ENCODE measurements at places on chromosomes 4 and X.

- no peak for DNase-seq
Observed at GRCh38 chr4:147480891-147481576, at the start of gene EDNRA. Gene EDNRA, plus strand, starts transcription at chr4:147481097. Its CDS starts 4,585 bp downstream, at chr4:147485682.

- DNase-seq: no peak
Observed at GRCh38 chr4:159017323-159018026, 85.4 kb upstream of the RAPGEF2 start.

DNA sequence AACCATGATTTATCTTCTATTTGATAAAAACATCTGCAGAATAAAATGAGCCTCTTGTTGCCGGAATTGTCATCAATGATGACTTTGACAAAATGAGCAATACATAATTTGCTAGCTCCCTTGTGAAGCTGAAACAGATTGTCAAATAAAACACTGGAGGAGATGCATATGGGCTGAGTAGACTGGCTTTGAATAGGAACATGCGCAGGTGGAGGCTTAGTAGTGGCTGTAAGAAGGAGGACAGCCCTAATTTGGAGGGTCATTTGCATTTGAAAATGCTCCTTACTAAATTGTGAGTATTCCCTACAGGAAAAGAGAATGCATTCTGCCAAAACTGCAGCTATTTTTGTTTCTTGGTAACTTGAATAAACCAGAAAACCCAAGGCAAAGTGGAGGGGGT is 329.1 kb downstream of the PPARGC1A start:
- DNase-seq: no peak

- DNase-seq: peak; percentile 45
Observed at GRCh38 chrX:149453030-149453429, 52.1 kb downstream of the IDS start.

DNA sequence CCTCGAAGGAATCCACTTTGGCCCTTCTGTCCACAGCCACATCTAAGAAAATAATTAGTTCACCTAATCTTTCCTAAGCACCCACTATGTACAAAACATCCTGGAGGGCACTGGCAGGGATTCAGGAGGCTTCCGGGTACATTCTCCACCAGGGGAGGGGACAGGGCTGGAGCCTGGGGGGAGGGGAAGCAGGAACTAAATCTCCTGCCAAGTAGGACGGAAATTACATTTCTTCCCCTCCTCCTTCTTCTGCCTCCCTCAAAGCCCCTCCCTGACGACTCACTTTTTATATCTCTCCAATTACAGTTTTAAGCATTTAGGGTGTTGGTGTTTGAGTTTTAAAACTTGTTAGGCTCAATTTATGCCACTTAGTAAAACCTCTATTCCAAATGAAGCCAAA is 203.1 kb downstream of the BCOR start:
- peak; percentile 18 for DNase-seq

GRCh38 chr4:25760518-25761157 is 102.2 kb downstream of the SEL1L3 start:
- DNase-seq: no peak

DNA sequence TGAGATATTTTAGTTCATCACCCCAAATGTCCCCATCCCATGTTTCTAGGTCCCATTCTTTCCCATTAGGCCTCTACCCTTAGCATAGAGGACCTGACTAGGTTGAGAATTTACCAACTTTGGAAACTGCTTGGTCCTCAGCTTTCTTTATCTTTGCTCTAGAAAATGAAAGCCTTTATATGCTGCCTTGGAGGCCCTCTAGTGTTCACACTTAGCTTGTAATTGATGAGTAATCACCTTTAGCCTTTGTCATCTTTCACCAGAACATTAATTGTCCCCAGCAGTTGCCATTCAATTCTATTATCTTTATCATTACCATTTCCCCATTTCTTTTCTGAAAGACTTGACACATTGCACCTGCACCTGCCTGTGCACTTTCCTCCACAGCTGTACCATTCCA is 589.2 kb upstream of the NR3C2 start:
- peak; percentile 54 for DNase-seq

DNA sequence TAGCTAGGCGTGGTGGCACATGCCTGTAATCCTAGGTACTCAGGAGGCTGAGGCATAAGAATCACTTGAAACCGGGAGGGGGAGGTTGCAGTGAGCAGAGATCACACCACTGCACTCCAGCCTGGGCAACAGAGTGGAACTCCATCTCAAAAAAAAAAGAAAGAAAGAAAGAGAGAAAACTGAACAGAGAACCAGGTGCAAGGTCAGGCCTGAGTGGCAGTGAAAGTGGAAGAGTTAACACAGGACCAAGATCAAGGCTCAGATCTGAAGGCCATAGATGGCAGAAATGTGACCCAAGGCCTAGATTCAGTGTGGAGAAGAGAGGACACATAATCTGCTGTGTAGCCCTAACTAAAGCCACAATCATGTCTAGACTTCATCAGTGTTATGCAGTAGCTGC is 4.9 kb upstream of the ZNF630 start:
- no peak for DNase-seq

- DNase-seq: no peak
Observed at GRCh38 chr4:155639704-155640523, 26.7 kb upstream of the GUCY1A1 start.

DNA sequence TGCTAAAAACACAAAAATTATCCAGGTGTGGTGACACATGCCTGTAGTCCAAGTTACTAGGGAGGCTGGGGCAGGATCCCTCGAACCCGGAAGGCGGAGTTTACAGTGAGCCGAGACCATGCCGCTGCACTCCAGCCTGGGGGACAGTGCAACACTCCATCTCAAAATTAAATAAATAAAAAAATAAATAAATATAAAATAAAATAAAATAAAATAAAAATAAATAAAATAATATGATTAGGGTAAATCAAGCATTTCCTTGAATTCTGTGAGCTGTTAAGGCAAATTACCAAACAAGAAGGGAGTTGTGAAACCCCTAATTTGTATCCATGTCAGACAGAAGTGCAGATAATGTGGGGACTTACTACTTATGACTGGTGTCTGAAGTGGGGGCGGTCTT is 1928.9 kb upstream of the IGFBP7 start:
- no peak for DNase-seq

DNA sequence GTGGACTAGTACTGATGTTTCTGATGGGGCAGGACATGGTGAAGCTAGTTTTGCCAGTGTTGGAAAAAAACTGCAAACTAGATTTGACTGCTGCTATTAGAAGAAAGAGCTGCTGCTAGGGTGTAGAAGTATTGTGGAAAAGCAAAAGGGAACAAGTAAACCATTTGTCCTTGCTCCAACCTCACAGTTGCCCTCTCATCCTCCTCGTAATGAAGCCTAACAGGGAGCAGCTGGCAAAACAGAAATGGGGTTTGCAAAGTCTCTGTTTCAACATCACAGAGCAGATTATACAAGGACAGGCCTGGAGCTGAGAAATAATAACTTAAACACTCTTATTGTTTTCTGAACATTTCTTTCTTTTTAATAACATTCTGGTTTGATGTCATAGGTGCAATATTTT is 346.2 kb downstream of the MAGEB5 start:
- no peak for DNase-seq

GRCh38 chr4:102586002-102586643 is 85.0 kb downstream of the NFKB1 start:
- DNase-seq: no peak

DNA sequence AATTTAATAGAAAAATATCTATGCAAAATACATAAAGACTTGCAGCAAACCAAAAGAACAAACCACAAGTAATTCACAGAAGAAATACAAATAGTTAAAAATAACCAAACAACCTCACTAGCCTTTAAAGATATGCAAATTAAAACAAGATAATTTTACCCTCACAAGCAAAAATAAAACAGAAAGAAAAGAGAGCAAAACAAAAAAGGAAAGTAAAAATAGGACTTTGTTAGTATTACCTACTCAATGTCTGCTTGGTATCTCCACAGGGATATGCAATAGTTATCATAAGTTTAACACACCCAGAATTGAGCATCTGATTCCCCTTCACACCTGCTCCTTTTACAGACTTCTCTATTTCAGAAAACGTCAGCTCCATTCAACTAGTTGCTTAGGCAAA is 737.5 kb upstream of the MAGEB2 start:
- DNase-seq: no peak

- DNase-seq: no peak
Observed at GRCh38 chr4:175745329-175745728, 66.7 kb downstream of the GPM6A start.

- no peak for DNase-seq
Observed at GRCh38 chr4:170145120-170145519, 55.4 kb upstream of the AADAT start.

- DNase-seq: no peak
Observed at GRCh38 chr4:41665636-41666207, 82.8 kb downstream of the PHOX2B start.

- DNase-seq: no peak
Observed at GRCh38 chrX:16750136-16750535, 30.7 kb downstream of the SYAP1 start.

DNA sequence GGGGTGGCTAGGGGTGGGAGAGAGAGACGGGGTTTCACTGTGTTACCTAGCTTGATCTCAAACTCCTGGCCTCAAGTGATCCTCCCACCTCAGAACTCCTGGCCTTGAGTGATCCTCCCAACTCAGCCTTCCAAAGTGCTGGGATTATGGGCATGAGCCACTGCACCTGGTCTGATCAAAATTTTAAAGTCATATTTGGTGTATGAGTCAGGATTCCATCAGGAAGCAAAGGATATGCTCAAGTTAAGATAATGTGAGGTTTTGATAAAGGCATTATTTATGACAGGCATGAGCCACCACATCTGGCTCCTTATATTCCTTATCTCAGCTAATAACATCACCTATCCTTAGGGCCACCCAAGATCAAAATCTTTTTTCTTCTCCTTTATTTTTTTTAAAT is 182.0 kb downstream of the SLC4A4 start:
- no peak for DNase-seq

- DNase-seq: peak; percentile 64
Observed at GRCh38 chr4:156475322-156475721, 496.3 kb downstream of the PDGFC start.

DNA sequence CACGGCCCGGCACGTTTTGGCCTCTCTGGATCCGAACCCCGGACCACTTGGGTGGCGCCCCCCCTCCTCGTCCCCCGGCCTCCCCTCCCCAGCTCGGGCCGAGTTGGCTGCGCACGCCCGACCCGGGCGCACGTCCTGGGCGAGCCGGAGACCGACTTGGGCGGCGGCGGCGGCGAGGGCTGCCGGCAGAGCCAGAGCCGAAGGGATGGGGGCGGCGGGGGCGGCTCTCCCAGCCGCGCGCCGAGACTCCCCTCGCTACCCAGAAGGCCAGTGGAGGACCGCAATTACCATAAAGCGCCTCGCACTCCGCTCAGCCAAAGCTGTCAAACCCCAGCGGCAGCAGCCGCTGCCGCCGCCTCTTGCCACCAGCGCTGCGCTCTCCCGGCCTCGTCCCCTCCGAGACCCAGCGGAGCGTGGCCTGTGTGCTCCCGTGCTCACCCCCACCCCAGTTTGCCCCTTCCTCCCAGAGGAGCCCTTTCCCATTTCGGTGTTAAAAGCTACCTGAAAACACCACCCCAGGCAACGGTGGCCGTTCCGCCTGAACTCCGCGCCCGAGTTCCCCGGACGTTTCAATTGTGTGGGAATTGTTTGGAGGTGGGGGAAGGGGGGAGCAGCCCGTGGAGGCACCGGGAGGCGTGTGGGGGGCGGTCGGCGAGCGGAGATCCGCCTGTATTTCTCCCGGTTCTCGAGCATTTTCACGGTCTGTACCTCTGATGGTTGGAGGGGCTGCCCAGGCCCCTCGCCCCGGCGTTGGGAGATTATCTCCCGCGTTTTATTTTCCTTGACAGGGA is 701 bp upstream of the BCOR start:
- DNase-seq: peak; percentile 26

GRCh38 chr4:187370918-187371317 is 624.7 kb upstream of the ZFP42 start:
- DNase-seq: no peak

- DNase-seq: no peak
Observed at GRCh38 chr4:25875281-25875745, 12.5 kb upstream of the SEL1L3 start.

- DNase-seq: no peak
Observed at GRCh38 chr4:79682161-79682560, 274.1 kb upstream of the GK2 start.

DNA sequence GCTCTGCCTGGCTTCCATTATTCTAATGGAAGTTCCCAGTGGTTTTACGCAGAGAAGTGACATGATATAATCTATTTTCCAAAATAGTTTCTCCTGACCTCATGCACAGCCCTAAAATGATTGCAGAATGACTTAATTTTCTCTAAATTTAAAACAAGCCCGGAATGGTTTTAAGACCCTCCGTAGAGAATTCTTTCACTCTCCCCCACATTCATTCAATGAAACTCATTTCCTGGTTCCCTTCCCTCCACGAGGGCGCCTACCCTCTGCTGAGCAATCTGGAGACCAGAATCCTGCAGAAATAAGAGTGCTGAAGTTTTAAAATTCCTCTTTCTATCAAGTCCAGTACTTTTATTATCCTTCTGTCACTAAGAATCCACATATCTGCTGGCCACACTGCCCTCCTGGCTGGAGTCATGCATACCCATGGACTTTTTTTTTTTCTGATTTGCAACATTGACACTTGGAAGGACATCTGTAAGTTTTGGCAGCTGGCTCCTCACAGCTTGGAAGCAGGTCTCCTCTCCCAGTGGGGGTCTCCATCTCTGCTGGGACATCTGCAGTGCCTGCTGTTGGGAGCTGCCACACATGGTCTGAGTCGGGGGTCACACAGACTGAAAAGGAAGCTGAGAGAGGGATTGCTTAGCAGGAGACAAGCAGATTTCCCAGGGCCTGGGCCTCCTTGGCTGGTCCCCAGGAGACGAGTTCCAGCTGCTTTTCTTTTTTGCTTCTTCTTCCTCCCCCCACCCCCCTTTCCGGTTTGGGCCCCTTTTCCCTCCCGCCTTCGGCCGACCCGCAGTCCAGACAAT is 86.1 kb downstream of the SOWAHB start:
- no peak for DNase-seq

DNA sequence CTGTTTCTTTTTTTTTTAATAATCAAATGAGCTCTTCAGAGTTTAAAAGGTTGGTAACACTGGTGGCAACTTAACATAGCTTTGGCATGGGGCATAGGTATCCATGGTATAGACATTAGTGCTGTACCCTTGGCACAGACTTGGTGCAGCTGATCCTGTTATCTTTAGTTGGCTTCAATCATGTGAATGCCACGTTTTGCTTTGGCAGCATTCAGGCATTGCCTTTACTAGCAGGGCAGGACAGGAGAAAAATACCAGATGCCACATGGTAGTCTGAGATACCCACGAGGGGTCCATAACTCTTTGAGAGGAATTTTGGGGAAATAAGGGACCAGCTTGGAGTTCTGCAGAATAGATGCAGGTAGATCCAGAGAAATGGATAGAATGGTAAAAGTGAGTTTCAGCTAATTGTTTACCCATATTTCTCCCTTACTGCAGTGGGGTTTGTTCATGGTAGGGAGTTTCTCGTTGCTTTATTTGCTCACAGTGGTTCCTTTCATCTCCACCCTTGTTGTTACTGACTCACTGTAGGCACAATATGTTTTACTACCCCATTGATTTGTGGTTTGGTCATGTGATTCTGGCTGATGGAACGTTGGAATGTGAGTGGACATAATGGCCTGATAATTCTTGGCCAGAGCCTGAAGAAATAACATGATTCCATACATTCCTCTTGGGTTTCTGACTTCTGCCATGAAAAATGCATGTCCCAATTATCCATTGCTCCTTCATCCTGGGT is 342.7 kb downstream of the GLUD2 start:
- DNase-seq: peak; percentile 66

- no peak for DNase-seq
Observed at GRCh38 chr4:187883836-187884475, 111.6 kb upstream of the ZFP42 start.

- no peak for DNase-seq
Observed at GRCh38 chr4:109094056-109094455, 208.4 kb downstream of the COL25A1 start.

- no peak for DNase-seq
Observed at GRCh38 chr4:44257461-44257860, 191.1 kb downstream of the KCTD8 start.

All from HT-29 (cell line).